ENCODE measurements at places on chromosomes 7 and 10.

DNA sequence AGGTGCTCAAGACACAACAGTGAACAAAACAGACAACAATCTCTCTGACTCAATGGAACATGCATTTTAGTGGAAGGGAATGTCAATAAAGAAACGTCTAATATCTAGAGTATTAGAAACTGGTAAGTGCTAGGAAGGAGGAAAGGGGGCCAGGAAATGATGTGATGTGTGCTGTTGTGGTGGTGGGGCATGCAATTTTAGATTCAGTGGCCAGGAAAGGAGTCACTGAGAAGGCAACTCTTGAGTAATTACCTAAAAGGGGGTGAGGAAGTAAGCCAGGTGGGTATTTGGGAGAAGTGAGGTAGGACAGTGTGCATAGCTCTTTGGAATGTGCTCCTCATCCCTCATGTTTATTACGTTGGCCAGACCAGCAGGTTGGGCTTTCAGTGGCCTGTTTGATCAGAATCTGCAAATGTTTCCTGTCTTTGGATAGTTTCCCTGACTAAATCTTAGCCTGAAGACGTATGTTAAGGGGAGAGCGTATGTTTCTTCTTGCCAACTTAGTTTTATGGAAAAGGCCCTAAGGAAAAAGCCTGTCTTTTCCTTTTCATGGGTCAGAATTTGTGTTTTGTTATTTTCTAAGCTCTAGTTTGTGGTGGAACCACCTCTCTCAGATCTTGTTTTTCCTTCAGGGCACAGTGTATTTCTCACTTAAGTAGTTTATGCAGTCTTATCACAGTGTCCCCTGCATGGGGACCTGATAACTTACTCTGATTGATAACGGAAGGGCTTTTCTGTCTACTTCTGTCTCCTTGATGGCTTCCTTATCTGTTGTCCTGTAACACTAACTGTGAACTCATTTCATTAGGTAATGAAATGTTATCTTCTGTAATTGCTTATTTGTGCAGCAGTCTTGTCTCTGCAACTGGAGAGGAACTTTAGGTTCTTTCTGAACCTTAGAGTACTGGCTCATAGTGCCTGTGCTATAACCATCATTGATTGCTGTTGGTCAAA is 203.7 kb downstream of the AUTS2 start:
- no peak for DNase-seq

DNA sequence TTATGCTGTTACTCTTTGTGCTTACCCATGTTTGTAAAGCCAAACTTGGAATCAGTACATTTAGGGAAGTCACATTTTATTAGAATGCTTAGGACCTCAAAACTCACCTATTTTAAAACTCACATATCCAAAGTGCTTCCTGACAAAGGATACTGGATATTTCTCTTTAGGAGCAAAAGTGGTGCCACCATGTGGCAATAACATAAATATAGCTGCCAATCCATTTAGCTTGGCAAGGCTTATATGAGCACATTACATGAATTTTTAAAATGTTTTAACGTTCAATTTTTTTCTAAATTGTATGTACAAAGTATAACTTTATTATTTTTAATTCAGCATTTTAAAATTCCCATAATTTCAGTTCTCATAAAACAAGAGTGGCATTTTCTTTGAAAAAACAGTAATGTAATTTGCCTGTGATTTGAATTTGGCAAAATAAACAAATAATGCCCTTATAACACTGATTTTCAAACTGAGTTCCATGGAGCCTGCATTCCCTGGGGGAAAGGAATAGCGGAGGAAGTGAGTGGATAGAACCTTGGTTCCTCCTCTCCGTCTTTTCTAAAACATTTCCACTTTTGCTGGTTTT is 75.4 kb downstream of the HDAC9 start:
- peak; percentile 40 for DNase-seq

- DNase-seq = no peak
These were observed 110.1 kb downstream of the SVIL start for GRCh38 chr10:29524720-29525119.

DNA sequence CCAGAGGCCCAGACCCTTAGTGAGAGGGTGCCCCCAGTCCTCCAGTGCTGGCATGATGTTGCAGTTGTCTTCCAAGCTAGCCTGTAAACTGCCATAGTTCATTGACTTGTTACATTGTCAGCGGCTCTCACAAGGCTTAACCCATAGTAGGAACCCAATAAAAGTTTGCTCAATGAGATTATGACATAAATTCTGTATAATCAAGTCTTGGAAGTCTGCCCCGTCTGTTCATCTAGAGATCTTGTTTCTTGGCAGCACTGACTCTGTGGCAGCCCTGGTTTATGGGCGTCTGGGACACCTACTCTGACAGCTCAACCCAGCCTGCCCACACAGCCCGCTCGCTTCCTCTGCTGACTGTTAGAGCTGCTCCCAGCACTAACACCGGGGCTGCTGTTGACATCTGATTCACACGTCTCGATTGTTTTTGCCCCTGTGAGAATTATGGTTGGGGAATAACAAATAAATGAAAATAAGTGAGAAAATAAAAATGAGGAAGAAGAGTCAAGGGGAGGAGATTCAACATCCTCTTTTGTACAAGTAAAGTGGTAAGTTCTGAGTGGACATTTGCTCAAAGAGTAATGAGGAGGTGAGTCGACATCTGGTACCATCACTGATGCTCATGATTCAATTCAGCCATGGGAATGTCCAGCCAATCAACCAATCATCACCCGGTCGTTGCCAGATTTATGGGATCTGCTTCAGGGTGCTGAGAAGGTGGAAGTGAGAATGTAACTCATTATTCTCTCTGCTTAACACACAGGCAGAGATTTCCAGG is 160.8 kb downstream of the SPAG6 start:
- DNase-seq = no peak

- DNase-seq = no peak
These were observed 551.8 kb upstream of the NRP1 start for GRCh38 chr10:33886299-33886698.

- peak; percentile 60 for DNase-seq
These were observed 39.6 kb downstream of the PFKP start for GRCh38 chr10:3106928-3107425.

DNA sequence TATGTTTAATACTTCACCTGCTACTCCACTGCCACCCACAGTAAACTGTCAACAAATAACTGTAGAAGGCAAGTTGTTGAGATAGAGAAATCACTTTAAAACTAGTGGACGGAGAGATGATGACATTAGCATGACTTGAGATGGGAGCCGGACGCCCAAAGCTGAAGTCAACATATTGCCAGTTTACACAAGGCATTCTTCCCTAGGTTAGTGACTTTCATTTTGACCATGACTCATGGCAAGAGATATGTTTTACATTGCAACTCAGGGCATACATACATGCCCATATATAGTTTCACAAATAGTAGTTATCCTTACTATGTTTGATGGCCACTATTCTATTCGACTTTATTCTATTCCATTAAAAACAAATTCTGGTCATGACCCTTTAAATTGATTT is 296.6 kb downstream of the PLXNA4 start:
- DNase-seq = no peak

GRCh38 chr10:66214721-66215404 is 711.0 kb upstream of the LRRTM3 start:
- DNase-seq = peak; percentile 11

All from A549 (cell line).